Cerebellar nuclear complex (tissue), 1 donor: ENCODE measurements at places on chromosomes 3 and 15.

GRCh38 chr3:110181226-110181625, 843.9 kb upstream of the DPPA4 start:
- no peak for DNase-seq

- no peak for DNase-seq
Observed at GRCh38 chr15:38991126-38991525, 426.5 kb upstream of the RASGRP1 start.

- DNase-seq, result no peak
Observed at GRCh38 chr3:194760494-194761137, 74.9 kb downstream of the FAM43A start.

GRCh38 chr3:115450036-115450435, 173.3 kb upstream of the GAP43 start:
- DNase-seq, result no peak

DNA sequence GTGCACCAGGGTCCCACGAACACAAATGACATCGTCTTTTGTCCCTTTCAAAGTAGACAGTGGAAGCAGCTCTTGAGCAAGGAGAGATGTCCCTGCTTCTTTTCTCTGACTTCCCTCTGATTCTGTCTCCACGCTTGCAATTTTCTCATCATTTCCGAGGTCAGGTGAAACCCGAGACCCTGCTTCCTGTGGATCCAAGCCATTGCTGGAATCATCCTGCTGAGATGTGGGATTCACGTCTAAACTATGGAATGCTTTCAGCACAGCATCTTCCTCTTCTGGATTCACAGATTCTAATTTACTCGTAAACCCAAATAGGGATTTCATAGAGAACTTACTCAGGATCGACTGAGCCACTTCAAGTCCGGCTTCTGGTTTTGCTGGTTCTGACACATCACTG, 127.1 kb downstream of the FMN1 start:
- no peak for DNase-seq

GRCh38 chr15:56052395-56053045, 59.1 kb upstream of the NEDD4 start:
- no peak for DNase-seq

- no peak for DNase-seq
Observed at GRCh38 chr3:151592287-151592686, 131.4 kb upstream of the IGSF10 start.

DNA sequence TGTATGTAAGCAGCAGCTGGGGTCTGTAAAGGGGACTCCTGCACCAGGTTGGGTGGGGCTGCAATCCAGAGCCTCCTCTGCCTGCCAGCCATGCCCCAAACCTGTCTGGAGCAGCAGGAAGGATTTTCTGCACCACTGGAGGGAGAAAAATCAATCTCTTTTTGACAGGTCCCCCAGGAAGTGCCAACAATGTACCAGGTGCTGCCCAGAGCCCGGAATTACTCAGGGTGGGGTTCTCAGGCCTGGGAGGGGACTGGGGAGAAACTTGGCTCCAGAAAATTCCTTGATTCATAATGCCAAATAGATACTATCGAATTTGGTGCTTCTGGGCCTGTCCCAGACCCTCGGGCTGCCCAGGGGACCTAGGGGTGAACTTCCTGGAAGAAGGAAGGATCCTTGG, 52.6 kb downstream of the WNT7A start:
- DNase-seq, result no peak

DNA sequence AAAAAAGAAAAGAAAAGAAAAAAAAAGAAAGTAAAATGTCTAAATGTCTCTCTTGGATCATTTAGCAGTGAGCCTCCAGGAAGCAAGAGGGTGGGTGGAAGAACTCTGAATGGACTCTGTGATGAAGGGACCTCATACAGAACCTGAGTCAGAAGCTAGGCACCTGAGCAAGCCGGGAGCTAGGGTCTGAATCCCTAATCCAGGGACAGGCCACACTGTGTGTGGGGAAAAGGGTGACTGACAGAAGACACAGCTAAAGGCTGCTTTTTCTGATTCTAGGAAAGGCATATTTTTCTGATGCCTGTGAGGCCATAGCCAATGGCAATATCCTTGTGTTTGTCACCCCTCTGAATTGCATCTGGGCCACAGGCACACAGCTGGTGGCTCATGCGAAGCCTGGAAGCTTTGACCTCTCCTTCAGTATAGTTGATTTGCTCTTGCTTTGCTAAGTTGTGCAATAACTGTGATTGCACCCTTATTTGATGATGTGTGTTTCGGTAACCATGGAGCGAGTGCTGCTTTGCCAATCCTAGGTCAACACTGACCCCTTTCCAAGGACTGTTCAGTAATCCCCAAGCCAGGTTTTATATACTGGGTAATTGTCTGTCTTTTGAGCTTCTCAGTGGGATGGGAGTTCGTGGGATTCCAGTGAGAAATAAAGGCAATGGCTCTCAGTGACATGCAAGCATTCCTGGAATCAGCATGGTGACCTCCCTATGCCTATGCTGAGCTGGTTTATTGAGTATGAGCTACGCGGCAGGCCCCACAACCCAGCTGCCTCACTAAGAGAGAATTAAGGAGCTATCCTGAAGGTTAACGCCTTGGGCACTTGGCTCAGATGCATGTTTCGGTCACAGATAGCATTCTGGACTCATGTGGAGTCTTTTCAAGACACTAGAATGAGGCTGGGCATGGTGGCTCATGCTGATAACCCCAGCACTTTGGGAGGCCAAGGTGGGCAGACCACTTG, 49.0 kb upstream of the OSBPL11 start:
- DNase-seq, result no peak

GRCh38 chr15:26061248-26061647, 198.1 kb upstream of the ATP10A start:
- no peak for DNase-seq

DNA sequence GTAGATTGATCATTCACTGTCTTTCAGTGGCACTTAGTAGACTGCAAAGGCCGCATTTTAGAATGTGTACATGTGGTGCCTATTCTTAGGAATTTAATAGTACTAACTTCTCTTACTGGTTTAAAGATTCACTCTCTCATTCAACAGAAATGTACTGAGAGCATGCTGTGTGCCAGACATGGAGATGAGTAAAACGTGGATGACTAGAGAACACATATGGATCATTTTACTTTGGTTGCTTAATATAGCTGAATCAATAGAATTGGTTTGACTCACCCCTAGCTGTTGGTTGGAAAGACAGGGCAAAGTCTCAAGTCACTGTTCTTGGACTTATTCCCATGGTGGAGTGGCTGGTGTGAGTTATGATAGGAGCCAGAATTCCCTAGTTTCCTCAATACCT, 109.1 kb upstream of the TNFAIP8L3 start:
- DNase-seq, result no peak

GRCh38 chr15:84794162-84794547, 23.0 kb upstream of the ALPK3 start:
- DNase-seq, result no peak

- DNase-seq, result no peak
Observed at GRCh38 chr15:90540768-90541167, 11.0 kb downstream of the CRTC3 start.

- DNase-seq, result no peak
Observed at GRCh38 chr3:56811546-56812202, 9.9 kb upstream of the ARHGEF3 start.

GRCh38 chr15:51065261-51065660, 29.4 kb downstream of the TNFAIP8L3 start:
- no peak for DNase-seq

DNA sequence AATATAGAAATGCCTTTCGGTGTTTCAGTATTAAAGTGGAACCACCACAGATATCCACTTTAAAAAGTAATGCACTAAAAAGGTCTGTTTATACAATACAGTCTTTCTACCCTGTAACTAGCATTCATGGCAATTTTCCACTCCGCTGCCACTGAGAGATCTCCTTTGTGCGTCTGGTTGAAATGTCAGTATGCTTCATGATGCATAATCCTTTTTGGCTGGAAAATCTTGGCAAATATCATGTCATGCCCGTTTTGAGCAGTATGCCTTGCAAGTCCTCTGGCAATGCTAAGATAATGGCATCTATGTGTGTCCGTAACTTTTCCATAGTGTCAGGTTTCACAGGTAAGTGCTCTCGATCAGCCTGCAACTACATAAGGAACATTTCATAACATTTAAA, 30.8 kb upstream of the ARF4 start:
- DNase-seq, result no peak

DNA sequence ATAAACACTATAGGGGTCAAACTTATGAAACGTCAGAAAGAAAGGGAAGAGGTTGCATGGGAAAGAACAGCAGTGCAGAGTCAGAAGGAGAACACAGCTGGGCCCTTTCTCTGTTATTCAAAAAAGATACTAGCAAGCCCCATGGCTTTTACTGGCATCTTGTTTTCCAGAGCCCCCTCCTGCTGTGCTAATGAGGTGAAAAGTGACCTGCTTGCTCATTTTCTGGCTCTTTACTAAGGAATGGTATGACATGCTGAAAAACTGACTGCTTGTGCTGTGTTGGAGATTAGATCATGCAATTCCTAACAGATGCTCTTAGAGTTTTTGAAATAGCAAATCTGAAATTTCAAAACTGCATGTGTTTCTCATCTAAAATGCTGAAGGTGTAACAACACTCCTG, 541.6 kb upstream of the ALCAM start:
- DNase-seq, result no peak

- DNase-seq, result no peak
Observed at GRCh38 chr15:75153087-75153486, 48.6 kb upstream of the C15orf39 start.
